ENCODE measurements at places on chromosomes 7 and 10. TPM values are rescaled to one million over a fixed set of nuclear protein-coding genes. Genes with fewer than 3 reads are reported as not detected.

DNA sequence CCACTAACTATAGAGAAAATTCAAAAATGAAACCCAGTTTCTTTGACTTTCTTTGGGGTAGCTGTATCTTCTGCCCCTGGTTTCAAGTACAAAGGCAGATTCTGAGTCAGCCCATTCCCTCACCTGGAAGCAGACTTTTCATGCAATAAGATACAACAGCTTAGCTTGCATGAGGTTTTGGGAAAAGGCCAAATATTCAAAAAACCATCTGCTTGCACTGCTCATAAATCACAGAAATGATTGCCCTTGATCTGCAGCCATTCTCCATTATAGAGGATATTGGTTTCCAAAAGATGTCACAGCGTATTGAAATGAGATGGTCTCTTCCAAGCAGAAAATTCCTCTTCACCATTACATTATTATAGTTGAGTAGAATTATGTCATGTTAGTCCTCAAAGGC, 354.0 kb downstream of the PHF14 start:
- no peaks in the 10 kb centered on the region for H3K27me3 ChIP-seq
- H3K36me3 ChIP-seq, result no peaks in the 10 kb centered on the region
- H3K4me3 ChIP-seq, result no peak overlapping the region

DNA sequence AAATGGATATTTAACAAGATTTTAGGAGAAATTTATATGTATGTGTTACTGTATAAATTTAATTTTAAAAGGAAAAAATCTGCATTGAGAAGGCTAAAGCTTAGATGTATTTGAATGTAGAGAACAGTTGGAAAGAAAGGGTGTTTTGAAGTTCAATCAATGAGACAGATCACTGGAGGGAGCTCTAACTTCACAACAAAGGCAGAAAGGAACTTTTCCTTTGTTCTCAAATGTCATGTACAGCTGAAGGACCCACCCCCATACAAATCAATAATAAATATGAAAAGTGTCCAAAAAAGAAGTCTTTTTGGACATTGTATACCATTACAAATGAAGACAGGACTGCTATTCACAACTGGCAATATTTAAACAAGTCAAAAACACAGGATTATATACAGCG, 403.4 kb downstream of the DNAJB9 start:
- no peaks in the 10 kb centered on the region for H3K27me3 ChIP-seq
- H3K36me3 ChIP-seq, result no peaks in the 10 kb centered on the region
- no peak overlapping the region for H3K27ac ChIP-seq
- H3K4me1 ChIP-seq, result no peaks in the 10 kb centered on the region

The LIPK gene
- not detected for total RNA-seq

The PLEKHS1 gene
- total RNA-seq, result not detected

DNA sequence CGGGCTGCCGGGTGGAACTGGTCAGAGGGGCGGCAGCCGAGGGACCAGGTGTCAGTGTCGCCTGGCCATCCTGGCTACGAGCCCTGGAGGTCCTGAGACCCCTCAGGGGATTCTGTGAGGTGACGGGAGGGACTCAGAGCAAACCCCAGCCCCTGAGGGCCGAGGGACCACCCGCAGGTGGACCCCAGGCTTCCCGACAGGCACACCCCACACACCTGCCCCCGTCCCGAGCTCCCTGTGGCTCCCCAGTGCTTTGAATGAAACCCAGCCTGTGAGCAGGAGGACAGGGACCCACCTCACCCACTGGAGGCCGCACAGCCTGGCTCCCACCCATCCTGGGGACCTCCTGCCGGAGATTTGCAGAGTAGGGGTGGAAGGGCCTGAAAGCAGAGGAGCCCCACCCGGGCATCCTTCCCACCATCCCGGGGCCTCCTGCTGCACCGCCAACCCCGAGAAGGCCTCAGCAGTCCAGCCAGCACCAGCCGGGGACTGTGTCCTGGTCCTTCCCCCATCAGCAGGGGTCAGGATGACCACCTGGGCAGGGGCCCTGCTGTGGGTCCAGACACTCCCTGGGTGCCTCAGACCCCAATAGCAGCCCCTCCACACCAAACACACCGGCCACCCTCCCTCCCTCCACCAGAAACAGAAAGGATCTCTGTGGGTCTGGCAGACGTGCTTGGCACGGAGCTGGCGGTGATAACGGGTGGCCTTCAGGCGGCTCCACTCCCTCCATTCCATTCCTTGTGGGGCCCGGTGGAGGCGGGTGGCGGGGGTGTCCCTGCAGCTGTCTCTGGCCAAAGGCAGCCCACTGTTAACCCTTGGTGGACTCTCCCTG, 13.9 kb downstream of the VENTX start:
- no peak for DNase-seq
- no peaks in the 10 kb centered on the region for H3K4me1 ChIP-seq
- H3K36me3 ChIP-seq, result no peaks in the 10 kb centered on the region
- H3K27me3 ChIP-seq, result peaks cover 13% of the 10 kb centered on the region
- H3K27ac ChIP-seq, result no peak overlapping the region

The GNGT1 gene
- not detected for total RNA-seq

- H3K27me3 ChIP-seq, result no peaks in the 10 kb centered on the region
- peaks cover 22% of the 10 kb centered on the region for H3K4me1 ChIP-seq
- H3K36me3 ChIP-seq, result no peaks in the 10 kb centered on the region
- H3K27ac ChIP-seq, result no peak overlapping the region
- no peak for DNase-seq
Observed at GRCh38 chr7:135965602-135966001, 11.6 kb downstream of the MTPN start.

Measured in gastrocnemius medialis (tissue), 4 donors.